Left ventricle myocardium superior (tissue), 1 donor: ENCODE measurements at places on chromosomes 5 and 9.

- no peak for DNase-seq
Observed at GRCh38 chr9:131167146-131167692, 41.8 kb downstream of the NUP214 start.

- DNase-seq, result no peak
Observed at GRCh38 chr9:86488794-86489193, 134.6 kb upstream of the TUT7 start.

DNA sequence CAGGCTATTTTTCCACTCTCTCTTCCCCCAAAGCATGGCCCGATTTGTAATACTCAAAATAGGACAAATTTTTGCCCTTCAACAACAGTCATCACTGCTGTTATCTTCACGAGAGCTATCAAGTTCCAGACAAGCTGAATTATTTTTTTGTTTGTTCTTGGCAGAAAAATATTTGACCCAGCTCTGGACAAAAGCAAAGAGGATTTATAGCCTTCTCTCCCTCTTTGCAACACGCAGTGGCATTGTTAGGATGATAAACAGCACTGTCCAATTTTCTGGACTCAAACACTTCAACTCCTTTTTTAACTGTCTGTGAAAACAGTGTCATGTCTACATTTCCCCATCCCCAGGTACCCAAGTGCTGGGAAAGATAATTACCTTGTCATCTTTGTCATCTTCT, 160.3 kb downstream of the SLF1 start:
- no peak for DNase-seq

GRCh38 chr5:68460147-68460798, 244.7 kb downstream of the PIK3R1 start:
- DNase-seq, result no peak

- DNase-seq, result no peak
Observed at GRCh38 chr5:163645421-163646416, 140.3 kb downstream of the MAT2B start.

- DNase-seq, result no peak
Observed at GRCh38 chr9:3436629-3437420, 89.0 kb downstream of the RFX3 start.

DNA sequence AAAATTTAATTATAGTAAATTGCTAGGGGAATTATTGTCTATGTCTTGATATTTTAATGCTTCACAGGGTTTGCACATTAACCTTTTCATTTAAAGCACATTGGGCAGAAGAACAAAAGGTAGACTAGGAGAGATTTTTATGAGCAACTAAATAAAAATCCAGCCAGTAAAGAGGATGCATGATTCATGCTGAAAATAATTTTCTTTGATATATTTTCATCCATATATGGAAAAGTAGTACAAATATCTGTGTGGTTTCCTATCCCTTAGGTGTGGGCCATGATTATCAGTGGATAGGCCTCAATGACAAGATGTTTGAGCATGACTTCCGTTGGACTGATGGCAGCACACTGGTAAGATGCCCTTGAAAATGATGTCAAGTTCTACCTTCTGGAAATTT, 83.1 kb downstream of the VCAN start:
- no peak for DNase-seq

DNA sequence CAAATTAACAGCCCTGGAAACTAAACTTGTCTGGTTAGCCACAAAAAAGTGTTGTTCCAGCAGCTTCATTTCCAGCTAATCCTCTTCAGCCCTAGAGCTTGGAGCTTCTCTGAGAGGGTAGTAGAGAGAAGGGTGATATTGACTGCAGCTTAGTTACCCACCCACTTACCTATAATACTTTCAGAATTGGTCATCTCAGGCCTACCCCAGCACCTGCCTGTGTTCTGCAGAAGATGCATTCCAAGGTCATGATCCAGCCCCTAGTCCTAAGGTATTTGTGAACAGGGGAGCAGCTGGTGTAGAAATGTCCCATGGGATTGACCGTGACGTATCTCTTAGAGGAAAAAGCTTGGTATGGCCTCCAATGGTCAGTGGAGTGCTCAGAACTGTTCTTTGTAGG, 289.0 kb downstream of the NR3C1 start:
- DNase-seq, result no peak

DNA sequence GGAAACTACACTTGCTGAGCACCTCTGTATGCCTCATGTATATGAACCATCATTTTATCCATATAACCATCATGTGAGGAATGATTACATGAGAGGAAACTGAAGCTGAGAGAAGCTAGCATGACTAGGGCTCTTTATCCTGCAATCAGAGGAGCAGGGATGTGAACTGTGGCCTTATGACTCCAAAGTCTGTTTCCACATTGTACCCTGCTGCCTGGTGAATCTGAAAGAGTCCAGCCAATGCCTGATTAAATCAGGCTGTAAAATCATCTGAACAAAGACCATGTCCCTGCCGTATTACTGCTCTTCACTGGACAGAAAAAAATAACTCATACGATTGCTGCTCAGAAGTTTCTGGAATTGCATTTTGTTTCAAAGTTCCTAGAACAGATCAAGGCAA, 67.0 kb downstream of the LPAR1 start:
- DNase-seq, result no peak
